Stimulated activated CD4-positive, alpha-beta T cell treated with anti-CD3 and anti-CD28 coated beads, TNF-alpha, amount 100 ng/mL, for 48 hours (primary cell): ENCODE measurements at places on chromosomes 7 and 10.

- no peak for DNase-seq
Observed at GRCh38 chr7:129775695-129776361, 164.3 kb downstream of the NRF1 start.

DNA sequence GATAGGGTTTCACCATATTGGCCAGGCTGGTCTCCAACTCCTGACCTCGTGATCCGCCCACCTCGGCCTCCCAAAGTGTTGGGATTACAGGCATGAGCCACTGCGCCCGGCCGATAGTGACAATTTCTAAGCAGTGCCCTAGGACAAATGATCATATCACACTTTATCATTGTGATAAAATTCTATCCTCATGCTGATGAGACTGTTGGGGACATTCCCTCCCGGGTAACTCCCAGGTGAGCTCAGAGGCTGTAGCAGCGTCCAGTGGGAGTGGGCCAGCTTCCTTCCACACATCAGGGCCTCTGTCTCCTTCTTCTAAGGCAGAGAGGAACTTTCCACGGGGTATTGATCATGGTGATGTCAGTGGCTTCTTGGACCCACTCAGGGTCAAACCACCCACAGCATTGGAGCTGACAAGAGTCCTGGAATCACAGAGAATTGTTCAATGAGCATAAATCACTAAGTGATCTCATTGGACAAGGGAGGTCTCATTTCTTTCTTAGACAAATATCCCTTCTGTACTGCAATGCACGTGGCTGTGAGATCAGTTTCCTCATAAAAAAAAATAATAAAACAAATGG is 256.1 kb downstream of the KLF6 start:
- DNase-seq = no peak

- DNase-seq = no peak
Observed at GRCh38 chr7:149355390-149356048, 93.5 kb downstream of the ZNF783 start.

DNA sequence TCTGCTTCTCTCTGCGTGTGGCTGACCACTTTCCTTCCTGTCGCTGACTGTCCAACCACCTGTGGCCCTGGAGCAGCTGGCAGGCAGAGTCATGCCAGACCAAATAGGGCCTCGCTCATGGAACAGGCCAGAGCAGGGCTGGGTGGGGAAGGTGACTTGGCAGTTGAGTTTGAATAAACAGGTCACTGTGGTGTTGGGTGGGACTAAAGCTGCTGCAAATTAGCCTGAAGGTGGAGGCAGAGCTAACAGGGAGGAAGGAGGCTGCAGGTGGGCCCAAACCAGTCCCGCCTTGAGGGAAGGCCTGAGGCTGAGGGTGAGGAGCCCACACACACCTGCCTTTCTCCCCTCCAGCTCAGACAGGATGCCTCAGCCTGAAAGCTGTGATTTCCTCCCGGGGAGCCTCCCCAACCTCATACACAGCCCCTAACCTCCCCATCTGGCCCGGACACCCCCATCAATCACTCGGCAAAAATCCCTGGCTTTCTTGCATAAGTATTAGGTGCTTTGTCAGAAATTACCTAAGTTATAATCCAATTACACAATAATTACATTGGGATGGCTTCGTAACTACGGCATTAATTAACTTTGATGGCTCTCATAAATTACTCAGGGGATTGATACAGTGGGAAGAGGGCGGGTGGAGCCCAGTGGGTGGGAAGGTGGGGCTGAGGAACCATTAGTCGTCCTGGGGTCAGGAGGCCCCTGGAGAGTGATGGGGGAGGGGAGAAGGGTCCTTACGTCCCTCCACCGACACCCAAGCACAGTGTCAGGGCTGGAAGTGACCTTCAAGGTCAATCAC is 97.7 kb upstream of the PCBD1 start:
- no peak for DNase-seq

DNA sequence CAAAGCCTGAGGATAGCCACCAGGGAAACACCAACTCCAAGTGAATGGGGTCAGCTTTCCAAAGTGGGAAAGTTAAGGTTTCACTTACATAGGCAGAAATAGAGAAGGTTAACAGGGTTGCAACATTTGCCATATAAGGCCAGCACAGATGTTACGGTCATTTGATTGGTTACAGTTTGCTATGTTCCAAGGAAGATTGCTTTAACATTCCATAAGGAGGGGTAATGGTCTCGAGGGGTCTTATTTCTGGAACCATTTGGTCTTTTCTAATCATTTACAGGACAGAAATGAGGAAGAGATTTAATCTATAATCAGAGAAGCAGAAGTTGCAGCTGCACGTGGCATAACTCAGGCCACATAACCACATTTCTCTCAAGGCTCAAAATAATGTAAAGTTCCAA is 679.4 kb upstream of the C7orf33 start:
- no peak for DNase-seq

GRCh38 chr7:2814946-2815874 is 28.9 kb downstream of the GNA12 start:
- DNase-seq = no peak

GRCh38 chr10:96124230-96125141 is 5.6 kb upstream of the ZNF518A start:
- no peak for DNase-seq

DNA sequence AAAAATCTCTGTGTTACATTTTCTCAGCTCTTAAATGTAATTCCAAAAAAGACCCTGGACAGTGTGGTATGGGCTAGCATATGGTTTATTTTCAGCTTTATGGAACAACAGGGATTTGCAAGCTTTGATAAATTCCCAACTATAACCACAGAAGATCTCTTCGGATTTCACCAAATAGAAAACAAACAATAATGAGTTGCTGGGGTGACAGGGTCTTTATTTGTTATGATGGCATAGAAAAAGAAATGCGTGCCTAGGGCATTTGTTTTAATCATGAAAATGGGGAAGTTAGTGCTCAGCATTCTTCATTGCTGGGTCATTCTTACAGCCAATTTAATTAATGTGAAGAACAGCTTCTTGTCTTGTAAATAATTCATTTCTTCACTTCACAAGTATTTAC is 139.0 kb downstream of the LRRN3 start:
- no peak for DNase-seq

DNA sequence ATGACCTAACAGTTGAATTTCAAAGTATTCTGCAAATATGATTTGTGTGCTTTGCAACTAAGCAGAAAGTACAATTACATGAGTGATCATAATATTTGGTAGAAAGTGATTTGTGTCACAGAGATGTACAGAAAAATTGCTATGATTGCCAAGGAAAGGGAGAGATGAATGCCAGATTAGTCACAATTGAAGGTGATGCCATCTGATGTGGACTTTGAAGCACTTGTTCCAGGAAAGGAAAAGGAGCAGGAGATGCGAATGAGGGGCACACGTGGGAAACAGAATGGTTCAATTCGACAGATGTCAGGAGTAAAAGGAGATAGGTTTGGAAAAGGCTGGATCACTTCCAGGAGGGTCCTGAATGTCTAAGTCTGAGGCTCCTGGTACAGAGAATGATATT is 153.1 kb upstream of the LAMB4 start:
- DNase-seq = no peak

- DNase-seq = no peak
Observed at GRCh38 chr7:100546926-100547800, 8.2 kb downstream of the AGFG2 start.

DNA sequence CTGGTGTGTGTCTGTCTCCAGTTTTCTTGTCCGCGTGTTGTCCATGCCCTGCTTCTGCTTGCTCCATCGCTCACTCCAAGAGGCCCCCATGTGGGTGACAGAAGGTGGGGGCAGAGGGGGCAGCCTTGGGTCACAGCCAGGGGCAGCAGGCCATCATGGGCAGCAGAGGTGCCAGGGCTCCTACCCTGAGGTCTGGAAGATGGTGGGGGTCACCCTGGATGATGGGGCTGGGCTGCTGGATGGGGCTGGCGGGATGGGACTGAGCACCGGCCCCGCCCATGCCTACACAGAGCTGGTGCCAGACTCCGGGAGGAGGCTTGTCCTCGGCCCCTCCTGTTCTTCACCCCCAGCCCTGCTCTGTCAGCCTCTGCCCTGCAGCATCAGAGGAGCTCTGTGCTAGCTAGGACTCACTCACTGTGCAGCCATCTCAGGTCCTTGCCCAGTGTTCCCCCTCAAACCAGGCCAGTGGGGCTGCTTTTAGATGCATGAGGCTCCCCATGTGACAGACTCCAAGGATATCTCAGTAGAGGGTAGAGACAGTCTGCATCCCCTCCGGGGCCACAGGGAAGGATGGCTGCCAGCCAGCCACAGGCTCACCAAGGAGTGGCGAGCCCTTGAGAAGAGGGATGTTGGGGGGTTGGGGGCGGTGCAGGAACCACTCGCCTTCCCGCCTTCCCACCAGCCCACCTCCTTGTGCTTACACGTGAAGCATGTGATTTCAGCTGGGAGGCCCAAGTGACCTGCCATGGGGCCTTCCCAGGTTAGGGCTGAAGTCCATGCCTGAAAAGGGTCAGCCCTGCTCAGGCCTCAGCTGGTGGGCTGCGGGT is 35.5 kb upstream of the PPIF start:
- DNase-seq = no peak

GRCh38 chr7:131586259-131586658 is 29.8 kb upstream of the PODXL start:
- no peak for DNase-seq

DNA sequence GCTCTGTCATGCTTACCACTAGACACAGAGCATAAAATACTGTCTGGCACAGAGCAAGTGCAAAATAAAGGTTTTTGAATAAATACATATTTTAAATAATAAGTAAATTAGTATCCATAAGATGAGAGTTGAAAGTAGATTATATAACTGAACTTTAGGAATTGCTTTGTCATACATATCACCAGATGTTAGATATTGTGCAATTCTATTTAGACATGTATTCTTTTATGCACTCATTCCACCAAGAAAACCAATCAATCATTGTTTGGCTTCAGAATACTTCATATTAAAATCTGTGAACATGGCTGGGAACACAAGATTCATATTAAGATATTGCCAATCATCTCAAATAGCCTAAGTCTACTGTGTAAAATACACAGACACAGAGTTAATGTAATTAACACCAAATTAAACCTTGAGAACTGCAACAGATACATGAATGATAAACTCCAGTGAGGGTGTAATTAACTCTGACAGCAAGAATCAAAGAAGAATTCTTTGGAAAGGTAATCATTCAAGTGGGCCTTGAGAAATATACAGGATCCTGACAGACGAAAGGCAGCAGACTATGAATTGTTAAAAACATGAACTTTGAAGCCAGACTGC is 201.0 kb upstream of the PTN start:
- no peak for DNase-seq
